NCI-H2029 treated with DMSO at 0.1 percent for 48 hours (cell line): ENCODE measurements at places on chromosomes 5 and 9.

DNA sequence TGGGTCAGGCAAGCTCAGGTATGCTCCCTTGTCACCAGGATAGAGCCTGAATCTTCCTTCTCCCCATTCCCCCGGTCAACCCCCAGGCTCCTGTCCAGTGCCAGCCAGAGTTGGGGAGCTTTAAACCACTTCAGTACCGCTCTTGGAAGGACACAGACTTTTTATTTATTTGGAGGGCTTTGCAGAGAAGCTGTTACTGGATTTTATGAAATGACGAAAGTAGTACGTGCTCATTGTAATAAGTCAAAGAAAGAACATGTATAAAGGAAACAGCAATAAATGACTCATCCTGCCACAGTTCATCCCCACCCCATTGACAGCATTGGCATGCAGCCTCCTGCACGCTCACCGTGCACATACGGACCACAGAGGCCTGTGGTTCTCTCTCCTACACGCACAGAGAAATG, 230.3 kb downstream of the AUH start:
- DNase-seq, result no peak

- no peak for DNase-seq
These were observed 16.3 kb downstream of the FAM163B start for GRCh38 chr9:133592731-133593409.

DNA sequence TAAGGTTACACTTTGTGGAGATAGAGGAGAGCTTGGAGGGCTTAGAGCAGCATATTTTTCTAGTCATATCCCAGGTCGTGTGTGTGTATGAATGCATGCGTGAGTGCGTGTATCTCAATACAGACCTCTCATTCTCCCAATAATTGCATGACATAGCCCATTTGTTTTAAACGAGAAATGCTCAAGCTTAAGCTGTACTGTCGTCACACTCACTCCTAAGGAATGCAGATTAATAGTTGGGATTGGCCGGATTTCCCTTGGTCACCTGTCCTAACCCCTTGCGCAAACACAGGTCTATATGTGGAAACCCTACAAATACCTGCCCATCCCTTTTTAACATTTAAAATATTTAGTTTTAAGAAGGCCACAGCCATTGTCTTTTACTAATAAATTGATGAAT, 165.8 kb downstream of the SEMA5A start:
- DNase-seq, result no peak

GRCh38 chr9:75360252-75360651, 271.9 kb downstream of the OSTF1 start:
- DNase-seq, result no peak

DNA sequence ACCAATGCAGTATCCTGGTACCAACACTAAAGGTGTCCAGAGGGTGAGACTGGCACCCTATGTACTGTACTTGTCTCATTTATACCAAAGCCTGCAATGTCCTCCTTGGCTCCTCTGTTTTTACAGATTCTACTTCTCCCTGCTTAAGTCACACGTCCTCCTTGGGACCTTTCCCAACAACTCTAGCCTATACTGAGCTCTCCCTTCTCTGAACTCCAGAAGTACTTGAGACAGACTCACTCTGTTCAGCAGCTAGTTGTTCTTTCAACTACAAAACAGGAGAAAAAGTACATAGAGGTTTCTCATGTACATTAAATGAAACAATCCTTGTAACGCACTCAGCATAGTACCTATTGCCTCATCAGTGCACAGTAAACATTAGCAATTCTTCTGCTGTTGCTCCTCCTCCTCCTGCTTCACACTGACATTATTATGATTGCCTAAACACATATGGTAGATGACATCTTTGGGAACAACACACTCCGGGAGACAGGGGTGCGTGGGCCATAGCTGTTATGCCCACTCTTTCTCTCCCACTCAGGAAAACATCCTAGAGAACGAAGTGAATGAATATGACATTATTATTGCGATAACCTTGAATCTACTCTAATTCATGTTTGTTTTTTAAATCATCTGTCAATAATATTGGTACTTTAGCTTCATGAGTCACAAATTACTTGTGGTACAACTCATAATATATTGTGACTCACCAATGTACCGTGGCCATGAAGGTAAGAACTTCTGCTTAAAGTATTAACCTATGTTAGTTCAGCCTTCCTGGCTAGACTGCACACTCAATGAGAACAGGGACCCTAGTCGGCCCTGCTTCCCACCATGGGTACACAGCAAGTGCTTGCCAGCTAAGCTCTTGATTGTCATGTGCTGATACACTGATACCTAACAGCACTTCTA, 180.3 kb upstream of the ADRA1B start:
- no peak for DNase-seq

- DNase-seq, result no peak
These were observed 2076.0 kb upstream of the CDH9 start for GRCh38 chr5:29114331-29114768.

DNA sequence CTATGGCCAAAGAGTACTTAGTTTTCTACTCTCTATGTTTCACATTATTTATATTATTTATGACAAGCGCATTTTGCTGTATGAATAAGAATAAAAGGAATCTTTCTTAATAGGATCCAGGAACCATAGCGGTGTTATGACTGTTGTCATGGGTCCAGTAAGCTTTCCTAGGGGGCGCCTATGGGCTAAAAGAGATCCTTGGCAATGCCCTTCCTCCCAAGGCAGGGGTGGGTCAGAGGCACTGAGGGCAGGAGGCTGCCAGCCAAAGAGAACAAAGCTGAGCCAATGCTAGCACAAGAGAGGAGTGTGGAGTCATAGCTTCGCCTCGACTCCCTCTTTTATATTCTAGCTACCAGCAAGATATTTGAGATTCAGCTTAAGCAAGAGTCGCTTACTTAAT, 98.4 kb upstream of the GNAQ start:
- peak; percentile 12 for DNase-seq

DNA sequence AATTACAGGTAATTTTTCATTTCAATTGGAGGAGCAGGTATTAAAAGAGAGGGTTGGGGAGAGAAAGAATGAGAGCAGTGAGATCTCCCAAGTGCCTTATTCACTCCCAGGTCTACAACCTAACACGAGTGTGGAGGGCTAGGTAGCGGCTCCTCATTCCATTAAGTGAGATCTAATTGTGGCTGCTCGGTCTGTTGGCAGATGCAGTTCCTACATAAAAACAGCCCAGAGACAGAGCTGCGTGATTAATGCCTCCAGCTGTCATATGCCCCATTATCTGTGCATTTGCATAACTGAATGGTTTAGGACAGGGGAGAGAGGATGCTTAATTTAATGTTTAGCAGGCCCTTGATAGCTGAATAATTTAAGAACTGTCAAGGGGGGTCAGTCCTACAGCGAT, 100.5 kb downstream of the PSAT1 start:
- DNase-seq, result no peak

DNA sequence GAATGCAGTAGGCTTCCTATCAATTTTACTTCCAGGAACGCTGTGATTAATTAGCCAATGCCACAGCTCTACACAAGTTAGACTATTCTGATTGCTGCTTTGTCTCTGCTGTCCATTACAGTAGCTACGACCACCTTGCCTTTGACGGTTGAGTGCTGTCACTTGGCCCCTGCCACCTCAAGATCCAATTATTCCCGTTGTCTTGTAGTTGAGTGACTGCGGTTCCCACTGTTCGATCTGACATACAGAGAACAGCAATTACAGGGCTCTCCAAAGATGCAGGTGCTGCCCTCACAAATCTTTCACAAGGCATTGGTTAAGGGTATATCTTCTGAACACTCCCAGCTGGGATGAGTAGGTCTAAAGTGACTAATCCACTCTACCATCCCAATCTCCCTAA, 393.4 kb upstream of the KIF2A start:
- no peak for DNase-seq

- no peak for DNase-seq
These were observed 72.1 kb downstream of the C9orf152 start for GRCh38 chr9:110135846-110136245.

DNA sequence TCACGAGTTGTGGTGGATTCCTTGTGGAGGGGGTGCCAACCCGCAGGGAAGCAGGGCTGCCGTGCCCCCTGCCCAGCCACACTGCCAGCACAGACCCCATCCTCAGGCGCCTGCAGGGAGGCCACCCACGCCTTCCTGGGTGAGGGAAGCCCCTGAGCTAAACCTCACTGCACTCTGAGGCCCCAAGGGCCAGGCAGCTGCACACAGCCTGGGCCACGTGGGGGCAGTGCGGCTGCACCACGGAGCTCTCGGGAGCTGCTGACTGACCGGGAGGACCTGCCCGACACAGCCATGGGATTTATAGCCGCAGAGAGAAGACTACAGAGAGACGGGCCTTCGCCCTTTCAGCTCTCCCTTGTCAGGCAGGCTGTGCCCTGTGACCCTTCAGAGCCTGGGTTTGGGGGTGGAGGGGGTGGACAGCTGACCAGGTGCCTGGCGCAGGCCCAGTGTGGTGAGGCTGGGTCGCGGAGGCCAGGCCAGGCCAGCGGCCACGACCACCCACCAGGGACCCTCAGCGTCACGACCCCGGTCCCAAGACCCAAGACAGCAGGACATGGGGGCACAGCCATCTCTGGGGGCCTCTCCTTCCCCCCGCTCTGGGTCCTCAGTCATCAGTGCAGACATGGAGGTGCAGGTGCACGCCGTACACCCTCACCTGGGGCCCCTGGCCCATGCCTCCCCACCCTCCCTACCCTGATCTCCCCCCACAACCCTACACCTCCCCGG, 4.3 kb upstream of the AHRR start:
- DNase-seq, result no peak

- no peak for DNase-seq
These were observed 338.1 kb downstream of the ASTN2 start for GRCh38 chr9:117076571-117077290.

DNA sequence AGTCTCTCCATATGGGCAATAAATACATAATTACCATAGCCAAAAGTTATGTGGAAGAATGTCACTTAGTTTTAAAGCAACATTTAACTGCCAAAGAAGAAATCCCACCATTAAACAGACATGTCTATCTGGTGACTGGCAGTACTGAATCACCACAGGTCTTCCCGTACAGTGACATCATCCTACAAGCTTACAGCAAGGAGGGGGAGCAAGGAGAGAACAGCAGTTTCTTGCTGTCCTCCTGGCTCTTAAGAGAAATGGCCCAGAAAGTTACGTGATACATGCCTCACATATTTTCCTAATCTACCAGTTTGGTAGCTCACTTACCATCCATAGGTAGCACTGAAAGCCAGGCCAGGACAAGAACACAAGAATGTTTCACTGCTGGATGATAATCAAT, 671.0 kb downstream of the DMRTA1 start:
- DNase-seq, result no peak

DNA sequence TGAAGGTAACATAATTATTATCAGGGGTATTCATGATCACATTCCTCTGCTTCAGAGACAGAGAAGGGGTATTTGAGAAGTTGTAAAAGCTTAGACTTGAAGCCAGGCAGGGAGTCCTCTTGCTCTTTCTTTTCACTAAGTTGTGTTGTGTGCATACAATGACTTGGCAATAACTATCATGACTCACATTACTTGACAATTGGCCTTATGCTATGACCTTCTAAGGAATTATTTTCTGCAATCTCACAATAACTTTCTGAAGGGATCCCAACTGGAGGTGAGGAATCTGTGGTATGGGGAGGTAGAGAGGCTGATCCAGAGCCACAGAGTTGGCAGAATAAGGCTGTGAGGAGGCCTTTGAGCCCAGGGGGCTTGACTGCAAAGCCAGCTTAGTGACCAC, 622.3 kb downstream of the MTRR start:
- no peak for DNase-seq

- no peak for DNase-seq
These were observed 88.4 kb upstream of the DNAH5 start for GRCh38 chr5:14032918-14033317.

- DNase-seq, result no peak
These were observed 1.5 kb downstream of the SURF1 start for GRCh38 chr9:133354766-133355165.

GRCh38 chr5:123209502-123210027, 120.5 kb downstream of the PRDM6 start:
- no peak for DNase-seq

DNA sequence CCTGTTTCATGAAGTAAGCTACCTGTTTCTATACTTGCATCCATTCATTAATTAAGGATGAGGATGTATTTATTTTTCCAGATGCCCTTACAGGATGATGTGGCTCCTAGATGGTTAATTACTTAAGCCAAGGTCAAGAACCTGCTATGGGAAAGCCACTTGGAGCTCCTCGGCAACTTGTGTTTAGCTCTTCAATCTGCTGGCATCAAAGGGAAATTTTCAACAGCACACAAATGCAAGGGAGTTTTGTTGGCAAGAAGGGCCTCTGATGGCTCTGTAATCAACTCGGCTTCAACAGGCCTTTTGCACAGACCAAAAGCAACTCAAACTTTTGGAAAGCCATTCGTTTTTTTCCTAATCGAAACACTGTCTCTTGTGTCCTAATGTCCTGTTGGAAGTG, 125.3 kb downstream of the EFNA5 start:
- no peak for DNase-seq
